ENCODE measurements at places on chromosomes 1 and 21.

- no peak for DNase-seq
These were observed 3.1 kb downstream of the GJB4 start for GRCh38 chr1:34762474-34763141.

GRCh38 chr1:206949641-206950040, 3.4 kb upstream of the PIGR start:
- DNase-seq, result no peak

- DNase-seq, result no peak
These were observed 14.2 kb downstream of the PTPN14 start for GRCh38 chr1:214537219-214537618.

GRCh38 chr21:30206551-30207251, 9.2 kb downstream of the CLDN8 start:
- DNase-seq, result no peak

DNA sequence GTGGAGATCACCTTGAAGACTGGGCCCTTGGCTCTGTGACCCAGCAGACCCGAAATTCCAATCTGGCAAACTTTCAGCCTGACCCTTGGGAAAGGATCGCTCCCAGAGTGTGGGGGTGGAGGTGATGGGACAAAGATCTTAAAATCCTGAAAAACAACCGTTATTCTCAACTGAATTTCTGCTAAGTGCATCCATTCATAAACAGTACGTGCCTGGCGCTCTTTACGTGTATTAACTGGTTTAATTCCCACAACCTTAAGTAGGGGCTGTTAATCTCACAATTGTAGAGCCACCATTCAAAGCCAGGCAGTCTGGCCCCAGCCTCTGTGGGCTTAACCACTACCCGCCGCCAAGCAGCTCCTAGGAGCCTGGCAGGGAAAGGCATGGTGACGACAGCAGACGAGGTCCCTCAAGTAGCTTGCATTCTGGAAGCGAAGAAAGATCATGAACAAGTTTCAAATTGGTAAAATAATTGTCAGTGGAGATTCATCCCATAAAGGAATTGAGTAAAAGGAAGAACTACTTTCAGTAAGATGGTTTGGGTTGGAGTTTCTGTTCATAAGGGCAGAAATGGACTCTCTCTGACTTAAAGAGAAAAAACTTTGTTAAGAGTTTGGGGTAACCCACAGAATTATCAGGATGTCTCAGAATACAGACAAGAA, 11.4 kb upstream of the RGS16 start:
- no peak for DNase-seq

GRCh38 chr1:45979074-45979777, 153.2 kb downstream of the PIK3R3 start:
- DNase-seq, result peak; percentile 86

- DNase-seq, result no peak
These were observed 139.7 kb downstream of the TSEN15 start for GRCh38 chr1:184191181-184191621.

- DNase-seq, result no peak
These were observed 126.9 kb downstream of the ESRRG start for GRCh38 chr1:216596281-216596862.

DNA sequence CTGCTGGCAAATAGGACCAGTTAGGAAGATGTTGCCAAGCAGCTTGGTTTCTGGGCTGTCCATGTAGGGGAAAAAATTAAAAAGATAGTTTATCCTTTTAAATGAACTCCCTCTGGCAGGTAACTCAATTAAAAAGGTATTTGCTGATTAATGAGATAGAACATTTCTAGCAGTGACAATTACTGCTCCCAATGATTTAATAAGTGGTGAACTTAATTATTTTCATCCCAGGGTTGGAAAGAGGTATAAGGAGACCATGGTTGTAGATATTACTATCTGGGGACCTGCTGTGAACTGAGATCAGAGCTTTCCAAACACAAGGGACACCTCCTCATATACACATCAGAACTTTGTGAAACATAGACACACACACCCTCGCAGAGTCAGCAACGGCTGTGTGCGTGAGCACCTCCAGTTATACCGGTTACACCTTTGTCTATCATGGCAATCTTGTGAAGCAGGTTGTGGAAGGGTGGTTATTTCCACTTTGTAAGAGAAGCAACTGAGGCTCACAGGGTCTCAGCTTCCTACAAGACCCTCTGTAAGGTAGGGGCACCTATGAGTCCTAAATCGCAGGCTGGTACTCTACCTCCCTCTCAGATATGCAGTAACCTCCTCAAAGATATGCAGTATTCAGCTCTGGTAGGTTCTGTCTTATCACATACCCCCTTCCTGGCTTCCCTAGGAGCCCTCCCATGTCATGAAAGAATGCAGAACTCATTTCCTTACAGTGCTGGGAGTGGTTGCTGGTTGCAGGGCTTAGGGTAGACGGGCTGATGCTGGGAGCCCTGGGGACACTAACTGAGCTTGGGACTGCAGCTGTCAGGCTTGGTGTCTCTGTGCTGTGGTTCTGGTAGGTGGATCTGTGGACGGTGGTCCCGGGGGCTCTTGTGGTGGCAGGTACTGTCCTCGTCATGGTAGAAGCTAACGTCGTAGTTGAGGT, 18.5 kb upstream of the MAGOH start:
- DNase-seq, result no peak

GRCh38 chr1:225977937-225978748, 21.0 kb downstream of the SDE2 start:
- no peak for DNase-seq

GRCh38 chr1:229254910-229255541, 15.9 kb upstream of the RAB4A start:
- peak; percentile 41 for DNase-seq

GRCh38 chr1:38138498-38139233, 92.1 kb upstream of the POU3F1 start:
- peak; percentile 35 for DNase-seq

DNA sequence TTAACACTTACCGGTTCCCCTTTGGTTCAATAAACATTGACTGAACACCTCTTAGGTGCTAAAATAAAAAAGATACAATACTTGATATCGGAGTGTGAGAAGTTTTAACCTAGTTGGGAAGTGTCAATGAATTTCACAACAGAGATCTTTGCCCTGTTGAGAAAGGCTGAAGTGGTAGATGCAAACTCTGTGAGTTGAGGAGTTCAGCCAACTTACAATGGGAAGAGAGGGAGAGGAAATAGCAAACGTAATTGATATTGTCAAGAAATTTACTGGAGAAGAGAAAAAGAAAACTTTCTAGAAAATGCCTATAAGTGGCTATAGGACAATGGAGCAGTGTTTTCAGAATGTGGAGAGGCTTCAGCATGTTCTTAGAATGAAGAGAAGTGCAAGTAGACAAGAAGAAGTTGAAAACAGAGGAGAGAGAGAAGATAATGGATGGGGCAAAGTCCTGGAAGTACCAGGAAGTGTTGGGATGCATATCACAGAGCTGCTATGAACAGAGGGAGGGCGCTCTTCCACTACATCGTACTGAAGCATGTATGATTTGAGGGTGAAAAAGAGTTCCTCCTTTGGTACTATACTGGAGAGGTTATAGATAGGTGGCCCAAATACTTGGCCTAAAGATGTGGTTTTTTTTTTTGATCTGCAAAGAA, 48.9 kb downstream of the MEF2D start:
- no peak for DNase-seq

DNA sequence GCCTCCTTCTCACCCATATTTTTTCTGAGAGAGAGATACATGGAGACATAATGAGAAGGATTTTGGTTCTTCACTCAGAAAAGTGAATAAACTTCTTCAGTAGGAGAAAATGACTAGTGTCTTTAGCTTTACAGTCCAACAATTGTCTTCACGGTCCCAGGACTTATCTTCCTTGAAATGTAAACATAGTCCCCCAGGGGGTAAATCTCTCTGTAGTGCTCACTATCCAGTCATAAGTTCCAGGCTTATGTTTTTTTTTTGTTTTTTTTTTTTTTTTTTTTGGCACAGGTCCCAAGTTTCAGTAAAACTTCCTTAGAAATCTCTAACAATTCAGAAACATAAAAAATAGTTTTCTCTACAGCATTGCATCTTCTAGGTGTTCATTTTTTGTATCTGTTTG, 890.2 kb upstream of the B3GALT2 start:
- no peak for DNase-seq

GRCh38 chr1:6785318-6785727, at the start of gene CAMTA1:
CAMTA1 (plus strand) TSS chr1:6785454; CDS start chr1:6785531, 77 bp downstream.
- DNase-seq, result no peak

DNA sequence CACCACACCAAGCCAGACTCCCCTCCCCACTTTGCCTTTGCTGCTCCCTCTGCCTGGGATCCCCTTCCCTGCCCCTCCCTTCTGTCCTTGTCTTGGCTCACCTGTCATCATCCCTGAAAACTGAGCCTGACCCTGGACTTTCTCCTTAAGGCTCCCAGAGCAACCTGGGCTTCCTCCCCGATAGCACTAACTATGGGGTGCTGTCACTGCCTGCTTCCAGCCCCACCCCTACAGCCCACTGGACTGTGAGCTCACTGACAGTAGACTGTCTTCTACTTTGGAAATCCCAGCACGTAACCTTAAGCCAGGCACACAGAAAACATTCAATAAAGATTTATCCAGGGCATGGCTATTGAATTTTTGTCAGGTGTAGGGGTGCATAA, 9.5 kb upstream of the CSF1 start:
- DNase-seq, result no peak

- DNase-seq, result no peak
These were observed 39.3 kb downstream of the MTARC1 start for GRCh38 chr1:220825819-220826551.

GRCh38 chr1:152761609-152762213, 3.9 kb downstream of the KPRP start:
- DNase-seq, result no peak

- DNase-seq, result no peak
These were observed 41.4 kb upstream of the TSPEAR start for GRCh38 chr21:44752671-44753235.

- no peak for DNase-seq
These were observed 44.8 kb downstream of the GPR161 start for GRCh38 chr1:168091720-168092550.

- DNase-seq, result no peak
These were observed 105.1 kb downstream of the COLGALT2 start for GRCh38 chr1:183932412-183932811.

DNA sequence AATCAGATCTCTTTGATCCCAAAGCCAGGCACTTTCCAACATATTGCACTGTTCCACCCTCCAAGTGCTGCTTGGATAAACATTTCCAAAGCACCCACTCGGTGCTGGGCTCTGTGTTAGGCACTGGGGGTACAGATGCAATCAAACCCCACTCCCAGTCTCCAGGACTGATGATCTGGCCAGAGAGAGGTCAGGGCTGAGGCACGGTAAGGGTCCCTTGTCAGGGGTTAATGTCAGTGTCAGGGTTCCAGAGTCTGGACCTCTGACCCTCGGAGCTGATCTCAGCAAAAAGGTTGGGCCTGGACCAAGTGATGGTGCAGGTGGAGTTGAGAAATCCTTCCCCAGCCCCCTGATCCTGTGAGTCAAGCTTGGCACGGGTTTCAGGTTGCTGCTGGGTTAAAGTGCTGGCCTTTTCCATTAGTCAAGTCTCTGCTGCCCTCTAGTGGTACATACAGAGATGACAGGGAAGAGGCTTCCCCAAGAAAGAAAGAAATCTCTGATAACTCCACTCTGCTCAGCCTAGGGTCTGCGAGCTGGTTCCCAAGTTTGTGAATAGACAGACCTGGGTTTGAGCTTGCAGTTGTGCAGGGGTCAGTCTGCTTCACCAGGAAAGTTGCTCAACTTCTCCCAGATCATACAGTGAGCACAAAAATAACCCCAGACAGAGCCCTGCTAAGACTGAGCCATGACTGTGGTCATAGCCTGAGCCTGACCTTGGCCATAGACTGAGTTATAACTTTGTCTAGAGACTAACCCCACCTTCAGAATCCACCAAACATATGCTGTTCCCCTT, 74.6 kb downstream of the DMRTA2 start:
- DNase-seq, result peak; percentile 69

DNA sequence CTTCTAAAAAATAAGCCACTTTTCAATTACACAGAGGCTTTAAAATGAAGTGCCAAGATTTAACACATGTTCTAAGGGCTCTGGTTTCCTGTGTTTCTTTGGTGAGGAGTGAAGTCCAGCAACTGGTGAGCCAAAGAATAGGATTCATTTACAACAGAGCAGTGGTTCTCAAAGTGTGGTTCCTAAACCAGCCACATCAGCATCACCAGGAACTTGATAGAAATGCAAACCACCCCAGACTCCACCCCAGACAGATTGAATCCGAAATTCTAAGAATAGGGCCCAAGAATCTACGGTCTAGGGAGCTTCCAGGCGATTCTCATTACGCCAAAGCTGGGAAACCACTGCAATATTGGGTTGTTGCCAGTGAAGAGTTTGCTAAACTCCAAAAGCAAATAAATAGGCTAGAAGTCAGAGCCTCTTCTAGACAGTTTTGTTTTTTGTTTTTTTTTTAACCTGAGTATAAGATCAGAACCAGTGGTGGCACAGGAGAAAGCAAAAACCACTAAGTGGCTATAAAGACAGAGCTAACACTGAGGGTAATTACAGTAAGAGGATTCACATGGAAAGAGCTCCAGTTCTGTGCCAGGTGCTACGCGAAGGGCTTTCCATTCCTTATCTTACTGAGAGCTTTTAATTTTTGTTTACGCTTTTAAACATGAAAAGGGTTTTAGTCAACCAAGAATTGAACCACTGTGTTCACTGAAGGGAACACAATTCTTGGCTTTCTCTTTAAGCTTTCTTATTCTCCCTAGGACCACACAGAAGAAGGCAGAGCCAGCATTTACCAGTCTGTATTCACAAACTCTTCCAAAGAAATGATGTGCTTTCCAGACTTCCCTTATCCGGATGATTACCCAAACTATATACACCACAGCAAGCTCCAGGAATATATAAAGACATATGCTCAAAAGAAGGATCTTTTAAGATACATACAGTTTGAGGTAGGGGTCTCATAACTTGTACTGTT, 42.4 kb upstream of the FMO2 start:
- DNase-seq, result no peak

GRCh38 chr1:147475488-147475887, 65.8 kb upstream of the BCL9 start:
- DNase-seq, result no peak

GRCh38 chr1:236284291-236284721, 2.5 kb upstream of the ERO1B start:
- DNase-seq, result no peak

- no peak for DNase-seq
These were observed 6.1 kb downstream of the AADACL4 start for GRCh38 chr1:12649971-12650421.

DNA sequence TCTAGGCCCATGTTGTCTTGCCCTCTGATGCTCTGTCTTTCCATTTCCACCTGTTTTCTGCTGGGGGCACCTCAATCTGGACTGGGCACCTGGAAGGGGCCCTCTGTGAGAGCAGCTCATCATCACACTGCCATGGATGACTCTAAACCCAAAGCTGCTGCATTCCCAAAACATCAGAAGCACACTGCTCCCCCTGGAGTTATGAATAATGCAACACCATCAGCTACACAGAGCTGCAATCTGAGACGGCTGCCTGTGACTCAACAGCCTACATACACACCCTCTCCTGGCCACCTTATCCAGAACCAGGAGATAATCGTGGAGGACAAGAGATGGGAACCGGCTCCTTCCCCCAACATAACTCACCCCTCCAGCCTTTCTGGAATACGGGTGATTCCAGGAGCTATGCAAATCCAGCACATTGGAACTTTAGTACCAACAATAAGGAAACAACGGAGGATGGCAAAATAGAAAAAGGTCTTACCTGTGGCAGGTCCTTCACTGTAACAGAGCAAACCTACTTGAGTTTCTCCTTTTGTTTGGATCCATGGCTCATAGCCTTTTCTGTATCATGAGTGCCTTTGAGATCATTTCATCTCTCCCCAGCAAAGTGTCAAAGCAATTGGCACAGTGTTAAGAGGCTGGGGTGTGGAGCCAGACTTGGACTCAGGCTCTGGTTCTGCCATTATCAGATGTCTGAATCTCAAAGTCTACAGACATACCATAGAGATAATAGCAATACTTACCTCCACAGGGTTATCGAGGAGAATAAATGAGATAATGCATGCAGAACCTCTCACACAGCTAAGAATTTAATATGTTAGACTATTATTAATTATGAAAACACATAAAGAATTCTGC, 29.3 kb downstream of the AK2 start:
- DNase-seq, result peak; percentile 61
